ENCODE measurements at places on chromosomes 4 and X.
A peak's percentile ranks its signal among the peaks of the same experiment; 100 is the strongest.

DNA sequence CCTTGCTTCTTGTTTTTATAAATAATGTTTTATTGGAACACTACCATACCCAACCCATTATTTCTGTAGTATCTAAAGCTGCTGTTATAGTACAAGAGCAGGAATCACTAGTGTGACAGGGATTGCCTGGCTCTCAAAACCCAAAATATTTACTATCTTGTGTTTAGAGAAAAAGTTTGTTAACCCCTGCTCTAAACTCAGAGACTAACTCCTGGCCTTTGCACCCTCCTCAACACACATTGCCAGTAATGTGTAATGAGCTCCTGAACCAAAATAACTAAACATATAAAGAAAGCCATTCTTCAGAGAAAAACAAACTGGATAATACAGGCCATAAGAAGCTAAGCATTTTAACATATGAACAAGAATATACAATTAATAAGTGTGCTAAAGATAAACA, 8.2 kb upstream of the FAT4 start:
- DNase-seq, result no peak

- DNase-seq, result no peak
Measured at GRCh38 chr4:113921089-113921794, 58.2 kb downstream of the ARSJ start.

DNA sequence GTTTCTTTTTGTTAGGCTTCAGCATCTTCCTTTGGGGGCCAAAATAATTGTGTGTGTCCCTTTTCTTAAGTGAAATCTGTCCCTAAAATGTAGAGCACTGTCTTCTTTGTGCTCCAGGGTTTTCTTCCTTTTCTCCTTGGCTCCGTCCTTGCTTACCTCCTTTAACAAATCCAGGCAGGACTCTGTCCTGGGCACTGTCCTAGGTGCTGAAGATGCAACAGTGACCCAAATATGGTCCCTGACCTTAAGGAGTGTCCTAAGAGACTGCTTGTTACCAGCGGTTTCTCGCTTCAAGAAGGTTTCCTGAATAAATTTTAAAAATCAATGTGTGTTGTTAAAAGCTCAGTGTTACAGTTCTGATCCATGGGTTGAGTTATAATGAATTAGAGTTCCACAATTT, 471.8 kb downstream of the KCNIP4 start:
- DNase-seq, result peak; percentile 80

GRCh38 chr4:93346840-93347239, 481.7 kb upstream of the ATOH1 start:
- no peak for DNase-seq

GRCh38 chr4:69907151-69907550, 23.7 kb upstream of the CSN1S1 start:
- DNase-seq, result no peak

DNA sequence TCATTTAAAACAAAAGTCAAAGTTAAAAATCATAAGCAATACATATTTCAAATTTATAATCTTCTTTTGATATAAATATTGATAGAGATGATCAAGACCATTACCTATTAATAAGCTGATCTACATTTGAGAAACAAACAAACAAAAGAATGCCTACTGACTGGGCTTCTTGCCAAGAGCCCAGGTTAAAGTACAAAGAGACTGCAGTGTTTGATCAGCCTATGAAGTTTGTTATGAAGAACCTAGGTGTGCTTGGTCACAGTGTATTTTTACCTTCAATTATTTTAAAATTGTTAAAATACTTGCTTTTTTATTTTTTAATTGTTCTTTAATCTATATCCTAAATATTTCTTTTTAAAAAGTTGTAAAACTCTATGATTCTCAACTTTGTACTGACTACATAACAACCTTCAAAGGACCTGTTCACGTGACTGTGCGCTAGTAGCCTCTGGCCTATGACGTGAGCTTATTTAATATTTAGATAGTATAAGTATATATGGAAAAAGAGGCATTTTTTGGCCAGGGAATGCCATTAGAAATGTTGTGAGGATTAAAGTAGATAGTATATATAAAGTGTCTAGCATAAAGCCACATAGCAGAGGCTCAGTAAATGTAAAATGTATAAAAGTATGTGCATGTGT, 11.4 kb upstream of the SLC39A8 start:
- DNase-seq, result no peak

DNA sequence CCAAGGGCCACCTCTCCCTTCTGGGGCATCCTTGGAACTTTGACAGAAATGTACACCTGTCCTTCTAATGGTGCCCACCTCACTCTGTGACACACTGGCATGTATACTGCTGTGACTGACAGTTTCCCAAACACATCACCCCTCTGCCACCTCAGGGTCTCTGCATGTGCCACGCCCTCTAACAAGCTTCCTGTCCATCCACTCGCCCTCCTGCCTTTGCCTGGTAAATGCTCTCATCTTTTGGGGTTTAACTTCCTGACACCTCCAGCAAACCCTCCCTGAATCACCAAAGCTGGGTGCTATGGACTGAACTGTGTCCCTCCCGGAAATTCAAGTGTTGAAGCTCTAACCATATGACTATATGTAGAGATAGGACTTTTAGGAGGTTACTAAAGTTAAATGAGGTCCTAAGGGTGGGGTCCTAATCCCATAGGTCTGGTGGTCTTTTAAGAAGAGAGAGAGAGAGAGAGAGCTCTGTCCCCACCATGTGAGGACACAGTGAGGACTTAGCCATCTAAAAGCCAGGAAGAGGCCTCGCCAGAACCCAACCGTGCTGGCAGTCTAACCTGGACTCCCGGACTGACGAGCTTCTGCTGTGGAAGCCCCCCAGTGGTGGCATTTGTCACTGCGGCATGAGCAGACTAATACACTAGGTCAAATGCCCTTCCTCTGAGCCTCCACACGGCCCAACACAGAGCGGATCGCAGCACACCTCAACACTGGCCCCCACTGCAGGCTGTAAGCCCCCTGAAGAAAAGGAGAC, 95.6 kb downstream of the AFAP1 start:
- DNase-seq, result peak; percentile 90

DNA sequence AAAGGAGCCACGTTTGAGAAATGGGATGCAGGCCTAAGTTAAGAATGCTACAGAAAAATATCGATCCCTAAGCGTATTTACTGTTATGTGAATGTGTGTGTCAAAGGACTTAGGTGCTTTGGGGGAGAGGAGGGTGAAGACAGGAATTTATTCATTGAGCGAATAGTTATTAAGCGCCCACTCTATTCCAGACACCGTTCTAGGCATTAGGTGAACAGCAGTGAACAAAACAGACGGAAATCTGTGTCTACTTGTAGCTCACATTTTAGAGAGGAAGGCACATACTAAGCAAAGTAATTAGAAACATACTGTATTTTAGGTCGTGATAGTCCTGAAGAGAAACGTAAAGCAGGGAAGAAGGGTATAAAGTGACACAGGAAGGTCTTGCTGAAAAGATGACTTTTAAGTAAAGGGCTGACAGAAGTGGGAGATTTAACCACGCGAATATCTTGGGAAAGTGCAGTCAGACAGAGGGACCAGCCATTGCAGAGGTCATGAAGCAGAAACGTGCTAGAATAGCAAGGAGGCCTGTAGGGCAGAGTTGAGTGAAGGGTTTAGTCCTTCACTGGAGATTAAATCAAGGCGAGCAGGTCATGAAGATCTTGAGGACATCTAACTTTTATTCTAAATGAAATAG, 541 bp downstream of the AIMP1 start:
- no peak for DNase-seq

DNA sequence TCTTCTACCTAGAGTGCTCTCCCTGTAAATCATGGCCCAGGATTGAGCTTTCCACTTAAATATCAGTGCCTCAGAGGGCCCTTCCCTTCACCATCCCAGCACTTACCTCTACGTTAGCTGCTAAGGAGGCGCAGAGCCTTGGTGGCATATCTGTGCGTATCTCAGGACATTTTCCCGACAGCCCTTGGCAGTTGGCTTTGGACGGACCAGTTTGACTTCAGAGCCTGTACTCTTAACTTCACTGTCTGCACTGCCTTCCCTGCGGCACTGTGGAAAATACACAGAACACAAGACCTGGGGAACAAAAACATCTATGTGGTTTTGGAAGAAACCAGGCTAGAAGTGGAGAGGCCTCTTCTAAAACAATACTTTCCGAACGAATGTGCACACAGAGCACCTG, 2.4 kb downstream of the TADA2B start:
- no peak for DNase-seq

DNA sequence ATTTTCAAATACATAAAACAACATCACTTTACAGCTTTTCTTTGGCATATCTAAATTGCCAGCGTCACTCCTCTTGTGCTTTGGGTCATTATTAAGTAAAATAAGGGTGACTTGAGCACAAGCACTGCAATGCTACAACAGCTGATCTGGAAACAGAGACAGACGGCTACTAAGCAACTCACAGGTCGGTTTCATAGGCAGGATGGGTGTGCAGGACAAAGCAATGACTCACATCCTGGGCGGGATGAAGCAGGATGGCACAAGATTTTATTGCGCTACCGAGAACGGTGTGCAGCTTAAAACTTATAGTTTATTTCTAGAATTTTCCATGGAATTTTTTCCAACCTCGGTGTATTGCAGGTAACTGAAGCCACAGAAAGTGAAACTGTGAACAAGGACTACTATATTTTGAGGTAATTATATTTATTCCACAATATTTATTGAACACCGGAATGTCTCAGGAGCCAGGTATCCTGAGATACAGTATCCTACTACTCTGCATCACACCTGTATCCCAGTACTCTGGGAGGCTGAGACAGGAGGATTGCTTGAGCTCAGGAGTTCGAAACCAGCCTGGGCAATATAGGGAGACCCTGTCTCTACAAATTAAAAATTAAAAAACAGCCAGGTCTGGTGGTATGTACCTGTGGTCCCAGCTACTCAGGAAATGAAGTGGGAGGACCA, 215.5 kb downstream of the APBB2 start:
- peak; percentile 72 for DNase-seq

DNA sequence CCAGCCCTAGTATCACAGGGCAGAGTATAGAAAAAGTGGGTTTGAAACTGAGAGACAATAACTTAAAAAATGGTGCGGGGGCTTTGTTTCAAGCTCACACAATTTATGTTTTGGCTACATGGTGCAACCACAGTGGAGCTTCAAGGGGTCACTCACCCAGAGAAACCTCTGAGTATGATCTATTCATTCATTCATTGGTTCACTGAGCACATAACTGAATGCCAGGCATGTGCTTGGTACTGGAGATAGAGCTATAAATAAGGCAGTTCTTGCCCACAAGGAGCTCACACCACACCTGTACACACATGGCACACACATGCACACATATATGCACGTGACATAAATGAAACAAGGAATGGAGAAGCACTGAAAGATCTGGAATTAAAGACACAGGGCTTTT, 171.4 kb downstream of the NHS start:
- no peak for DNase-seq

DNA sequence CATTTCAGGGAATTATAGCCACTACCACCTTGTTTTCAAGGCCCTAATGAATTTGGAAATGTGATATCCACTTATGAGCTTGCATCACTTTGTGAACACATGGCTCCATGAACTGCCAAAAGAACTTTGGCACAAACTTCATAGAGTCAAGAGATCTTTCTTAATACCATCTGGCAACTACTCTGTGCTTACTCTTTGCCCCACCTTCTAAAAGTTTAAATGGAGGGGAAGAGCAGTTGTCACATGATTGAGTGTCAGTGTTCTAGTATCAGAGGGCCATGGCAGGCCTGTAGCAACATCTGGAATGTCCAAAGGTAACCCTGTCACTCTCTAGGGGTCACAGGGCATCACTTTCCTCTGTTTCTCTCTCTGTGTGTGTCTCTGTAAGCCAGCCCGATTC, 2.6 kb upstream of the ADH1B start:
- no peak for DNase-seq

- no peak for DNase-seq
Measured at GRCh38 chrX:147570483-147570882, 341.2 kb upstream of the FMR1 start.

DNA sequence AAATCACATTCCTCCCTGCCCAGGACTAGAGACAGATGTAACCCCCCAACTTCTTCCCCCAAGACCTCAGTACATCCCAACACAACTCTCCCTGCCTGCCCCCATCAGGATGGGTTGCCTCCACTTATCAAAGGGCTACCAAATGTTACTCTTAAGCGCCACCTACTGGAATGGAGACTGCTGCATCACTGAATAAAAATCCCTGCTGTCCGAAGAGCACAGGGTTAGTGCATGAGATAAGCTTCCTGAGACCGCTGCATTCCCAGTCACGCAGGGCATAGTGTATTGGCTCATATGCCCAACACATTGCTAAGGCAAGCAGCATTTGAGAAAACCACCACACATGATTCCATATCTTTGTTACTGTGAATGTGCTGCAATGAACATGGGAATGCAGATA, 544.5 kb downstream of the PPP4R3C start:
- DNase-seq, result peak; percentile 54

DNA sequence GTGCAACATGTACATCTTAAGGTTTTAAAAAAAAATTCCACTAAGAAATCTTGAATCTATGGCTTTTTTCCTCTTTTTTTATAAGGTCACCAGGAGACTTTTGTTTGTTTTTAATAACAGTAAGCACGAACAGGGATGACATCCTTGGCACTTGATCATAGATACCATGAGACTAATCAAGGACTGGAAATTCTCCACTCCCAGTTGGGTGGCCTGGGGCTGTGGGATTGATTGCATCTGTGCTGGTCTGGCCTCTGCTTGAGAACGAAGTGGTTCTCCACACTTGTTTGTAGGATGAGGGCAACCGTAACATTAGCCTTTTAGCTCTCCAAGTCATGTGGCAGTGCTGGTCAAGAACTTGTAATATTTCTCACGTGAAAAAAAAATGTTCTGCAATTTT, 35.4 kb downstream of the SNX25 start:
- peak; percentile 78 for DNase-seq

- DNase-seq, result no peak
Measured at GRCh38 chrX:6095469-6095868, 133.2 kb downstream of the NLGN4X start.

DNA sequence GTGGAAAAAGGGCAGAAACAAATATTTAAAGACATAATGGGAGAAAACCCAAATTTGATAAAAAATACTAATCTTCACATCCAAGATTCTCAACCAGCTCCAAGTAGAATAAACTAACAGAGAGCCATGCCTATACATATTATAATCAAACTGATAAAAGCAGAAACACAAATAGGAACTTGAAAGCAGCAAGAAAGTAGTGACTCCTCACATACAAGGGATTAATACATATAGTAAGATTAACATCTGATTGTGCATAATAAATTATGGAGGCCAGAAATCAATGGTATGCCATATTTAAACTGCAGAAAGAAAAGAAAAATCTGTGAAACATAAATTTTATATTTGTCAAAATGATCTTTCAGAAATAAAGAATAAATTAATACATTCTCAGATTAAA, 454.3 kb upstream of the PCDH10 start:
- DNase-seq, result no peak

Data from islet precursor cell (in vitro differentiated cells).